ENCODE measurements at places on chromosomes 3 and 15. TPM values are rescaled to one million over a fixed set of nuclear protein-coding genes. Genes with fewer than 3 reads are reported as not detected.

APOD gene
- 2.7 TPM for total RNA-seq

ZPLD1 gene
- 0.21 TPM for total RNA-seq

MYO5C gene
- total RNA-seq = 1.5 TPM

FAN1 gene
- total RNA-seq = 20.5 TPM

ERICH6 gene
- not detected for total RNA-seq

MRPL46 gene
- total RNA-seq = 40.2 TPM

ABTB1 gene
- 4.5 TPM for total RNA-seq

RBPMS2 gene
- 0.16 TPM for total RNA-seq

SHC4 gene
- total RNA-seq = 10.2 TPM

SEMA6D gene
- 0.64 TPM for total RNA-seq

OR4F6 gene
- total RNA-seq = not detected

NDUFAF3 gene
- 217 TPM for total RNA-seq

HCN4 gene
- total RNA-seq = not detected

OSTN gene
- not detected for total RNA-seq

KNG1 gene
- not detected for total RNA-seq

COL6A6 gene
- total RNA-seq = not detected

PAQR5 gene
- total RNA-seq = 0.69 TPM

INTS14 gene
- 66.7 TPM for total RNA-seq

DLL4 gene
- total RNA-seq = 0.21 TPM

CFAP44 gene
- 4.8 TPM for total RNA-seq

SAMMSON gene
- total RNA-seq = 3.6 TPM

LIPC gene
- total RNA-seq = 0.08 TPM

ATP10A gene
- total RNA-seq = 9.6 TPM

NIT2 gene
- 33.3 TPM for total RNA-seq

EIF4A2 gene
- total RNA-seq = 260 TPM

SH2D7 gene
- total RNA-seq = not detected

GOLGA6L10 gene
- 1.6 TPM for total RNA-seq

CPNE9 gene
- 0.11 TPM for total RNA-seq

MORC1 gene
- not detected for total RNA-seq

DVL3 gene
- 31.6 TPM for total RNA-seq

A4GNT gene
- not detected for total RNA-seq

CLRN1 gene
- not detected for total RNA-seq

SV2B gene
- total RNA-seq = 0.08 TPM

MESP2 gene
- total RNA-seq = 0.74 TPM

PTX3 gene
- total RNA-seq = 20.6 TPM

PSTPIP1 gene
- total RNA-seq = 0.53 TPM

ARL6 gene
- total RNA-seq = 9.5 TPM

GUCA1C gene
- total RNA-seq = not detected

CIB1 gene
- 38.9 TPM for total RNA-seq

PLA2G4E gene
- total RNA-seq = not detected

MLF1 gene
- 15.8 TPM for total RNA-seq

IQCB1 gene
- total RNA-seq = 33.5 TPM

PAK6 gene
- 0.91 TPM for total RNA-seq

ARGFX gene
- total RNA-seq = not detected

DUOX1 gene
- not detected for total RNA-seq

FOXB1 gene
- total RNA-seq = not detected

UBAP1L gene
- total RNA-seq = 0.93 TPM

KBTBD8 gene
- total RNA-seq = 2.1 TPM

ZNF80 gene
- total RNA-seq = not detected

All from A375 (cell line).